ENCODE measurements at places on chromosomes 12 and 14. TPM values are rescaled to one million over a fixed set of nuclear protein-coding genes. Genes with fewer than 3 reads are reported as not detected.

The SMAGP gene
- 7.0 TPM for total RNA-seq

The MGP gene
- 162 TPM for total RNA-seq

The ASB2 gene
- 7.0 TPM for total RNA-seq

The POTEM gene
- not detected for total RNA-seq

The KERA gene
- not detected for total RNA-seq

The FBXW8 gene
- total RNA-seq, result 12.7 TPM

The SOCS2 gene
- 50.4 TPM for total RNA-seq

The CLEC7A gene
- total RNA-seq, result not detected

The TAS2R19 gene
- 4.2 TPM for total RNA-seq

The SLC25A47 gene
- total RNA-seq, result not detected

The HOXC5 gene
- total RNA-seq, result not detected

The PRIMA1 gene
- 0.26 TPM for total RNA-seq

The LUM gene
- total RNA-seq, result 35.9 TPM

The MEG3 gene
- 537 TPM for total RNA-seq

The PCED1B gene
- 14.2 TPM for total RNA-seq

The TBX3 gene
- total RNA-seq, result 7.6 TPM

The TAS2R46 gene
- not detected for total RNA-seq

The CMA1 gene
- not detected for total RNA-seq

The RD3L gene
- not detected for total RNA-seq

The LRRIQ1 gene
- total RNA-seq, result 3.6 TPM

Data from body of pancreas (tissue), 4 donors.